ELR (cell line): ENCODE measurements at places on chromosomes 16 and 17.

- DNase-seq: peak; percentile 16
These were observed 58.3 kb upstream of the CIBAR2 start for GRCh38 chr16:85170590-85171003.

DNA sequence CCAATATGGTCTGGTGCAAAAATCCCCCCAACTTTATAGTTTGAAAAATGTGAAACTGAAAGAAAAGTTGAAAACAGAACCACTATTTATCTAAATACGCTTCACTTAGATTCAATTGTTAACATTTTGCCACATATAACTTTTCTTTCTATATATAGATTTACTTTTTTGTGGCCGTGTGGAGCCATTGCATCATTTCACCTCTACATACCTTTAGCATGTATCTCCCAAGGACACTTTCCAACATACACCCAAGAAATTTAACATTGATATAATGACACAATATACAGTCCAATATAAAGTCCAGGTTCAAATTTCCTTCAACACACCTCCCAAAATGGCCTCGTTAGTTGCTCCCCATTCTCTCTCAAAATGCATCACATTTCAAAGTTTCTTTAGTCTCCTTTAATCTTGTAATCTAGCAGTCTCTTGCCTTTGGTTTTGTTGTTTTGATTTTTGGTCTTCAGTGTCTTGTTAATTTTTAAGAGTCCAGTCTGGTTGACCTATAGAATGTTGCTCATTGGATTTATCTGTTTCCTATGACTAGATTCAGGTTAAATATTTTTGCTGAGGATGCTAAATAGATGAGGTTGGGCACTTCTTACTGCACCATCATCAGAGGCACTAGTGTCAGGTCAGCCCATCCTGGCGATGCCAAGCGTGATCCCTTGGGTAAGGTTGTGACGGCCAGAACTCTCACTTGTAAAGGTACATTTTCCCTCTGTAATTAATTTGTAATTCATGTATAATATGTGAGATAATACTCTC, 64.3 kb upstream of the BCAR1 start:
- no peak for DNase-seq

- DNase-seq: no peak
These were observed 7.2 kb downstream of the EVPL start for GRCh38 chr17:76019833-76020467.

DNA sequence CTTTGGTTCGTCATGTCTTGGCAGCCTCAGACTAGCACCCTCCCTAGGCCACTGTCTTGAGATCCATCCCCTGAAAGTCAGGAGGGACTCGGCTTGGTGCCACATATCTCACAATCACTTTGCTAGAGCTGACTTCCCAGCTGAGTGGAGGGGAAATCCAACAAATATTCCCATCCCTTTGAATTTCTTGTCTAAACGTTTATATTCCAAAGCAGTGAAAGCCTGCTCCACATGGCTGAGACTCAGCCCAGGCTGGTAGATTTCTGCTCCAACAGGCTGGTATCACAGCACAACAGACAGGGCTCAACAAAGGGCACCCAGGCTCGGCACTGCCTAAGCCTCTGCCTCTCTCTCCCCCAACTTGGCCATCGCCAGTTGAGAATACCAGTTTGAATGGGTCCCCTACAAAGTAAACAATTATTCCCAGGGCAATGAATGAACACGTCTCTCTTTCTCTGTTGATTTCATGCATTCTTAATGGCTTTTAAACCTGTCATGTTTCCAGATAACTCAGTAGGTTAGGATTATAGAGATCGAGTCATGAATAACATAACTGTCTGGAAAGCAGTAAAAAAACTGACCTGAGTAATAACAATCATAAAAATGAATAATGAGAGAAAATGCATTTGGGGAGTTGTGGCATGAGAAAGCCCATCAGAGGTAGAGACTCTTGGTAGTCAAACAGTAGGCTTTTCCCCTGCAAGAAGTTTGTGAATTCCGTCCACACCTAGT, 1.0 kb downstream of the KRT13 start:
- no peak for DNase-seq

DNA sequence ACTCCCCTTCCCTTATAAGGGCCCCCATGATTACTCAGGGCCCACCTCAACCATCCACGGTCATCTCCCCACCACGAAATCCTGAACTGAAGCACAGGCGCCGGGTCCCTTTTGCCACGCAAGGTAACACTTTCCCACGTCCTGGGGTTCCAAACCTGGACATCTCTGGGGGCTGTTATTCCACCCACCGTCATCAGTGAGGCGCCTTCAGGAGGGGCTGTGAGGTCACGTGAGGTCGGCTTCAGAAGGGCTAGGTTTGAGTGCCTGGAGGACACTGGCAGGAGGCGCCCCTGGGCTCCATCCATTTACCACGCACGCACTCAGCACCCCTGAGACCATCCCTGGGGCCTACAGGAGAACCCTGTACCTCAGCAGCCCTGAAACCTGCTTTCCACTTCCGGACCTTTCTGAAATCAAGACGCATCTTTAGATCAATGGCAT, 4.1 kb downstream of the CD2BP2 start:
- no peak for DNase-seq

DNA sequence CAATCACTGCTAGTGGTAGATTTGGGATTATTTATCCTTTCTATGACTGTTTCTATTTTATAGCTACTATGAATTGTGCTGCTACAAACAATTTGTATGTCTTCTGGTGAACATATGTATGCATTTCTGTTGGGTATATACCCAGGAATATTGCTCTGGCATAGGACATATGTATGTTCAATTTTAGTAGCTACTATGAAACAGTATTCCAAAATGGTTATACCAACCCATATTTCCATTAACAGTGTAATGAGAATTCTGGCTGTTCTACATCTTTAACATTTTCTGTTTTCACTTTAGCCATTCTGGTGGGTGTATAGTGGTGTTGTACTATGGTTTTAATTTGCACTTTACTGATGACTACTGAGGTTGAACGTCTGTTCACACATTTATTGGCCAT, 57.6 kb upstream of the NACA2 start:
- DNase-seq: no peak

- DNase-seq: no peak
These were observed 62.3 kb downstream of the WNT3 start for GRCh38 chr17:46756081-46756735.

DNA sequence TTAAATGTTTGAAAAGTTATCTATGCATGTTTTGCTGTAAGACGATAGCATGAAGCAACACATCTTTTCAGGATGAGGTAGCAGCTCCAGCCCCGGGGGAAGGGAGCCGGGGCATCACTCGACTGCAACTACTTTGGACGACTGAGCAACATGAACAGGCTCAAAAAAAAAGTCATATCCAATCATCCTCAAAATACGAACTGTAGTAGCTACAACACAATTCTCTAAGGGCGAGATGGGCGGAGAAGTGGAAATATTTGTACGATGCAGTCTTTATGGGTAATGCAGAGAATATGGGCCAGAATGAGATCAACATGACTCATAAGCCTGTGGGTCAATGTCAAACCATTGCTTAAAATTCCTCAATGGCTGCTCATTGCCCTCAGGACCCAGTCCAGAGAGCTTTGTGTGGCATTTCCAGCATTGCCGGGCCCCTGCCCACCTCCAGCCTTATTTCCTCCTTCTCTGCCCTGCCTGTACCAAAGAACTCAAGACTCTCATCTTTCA, 17.7 kb upstream of the SMURF2 start:
- peak; percentile 100 for DNase-seq

GRCh38 chr17:67336859-67337258, 29.5 kb downstream of the PSMD12 start:
- no peak for DNase-seq

GRCh38 chr16:59697761-59698160, 963.6 kb upstream of the GOT2 start:
- DNase-seq: no peak

- peak; percentile 86 for DNase-seq
These were observed 58.6 kb upstream of the TNRC6A start for GRCh38 chr16:24670623-24671454.

DNA sequence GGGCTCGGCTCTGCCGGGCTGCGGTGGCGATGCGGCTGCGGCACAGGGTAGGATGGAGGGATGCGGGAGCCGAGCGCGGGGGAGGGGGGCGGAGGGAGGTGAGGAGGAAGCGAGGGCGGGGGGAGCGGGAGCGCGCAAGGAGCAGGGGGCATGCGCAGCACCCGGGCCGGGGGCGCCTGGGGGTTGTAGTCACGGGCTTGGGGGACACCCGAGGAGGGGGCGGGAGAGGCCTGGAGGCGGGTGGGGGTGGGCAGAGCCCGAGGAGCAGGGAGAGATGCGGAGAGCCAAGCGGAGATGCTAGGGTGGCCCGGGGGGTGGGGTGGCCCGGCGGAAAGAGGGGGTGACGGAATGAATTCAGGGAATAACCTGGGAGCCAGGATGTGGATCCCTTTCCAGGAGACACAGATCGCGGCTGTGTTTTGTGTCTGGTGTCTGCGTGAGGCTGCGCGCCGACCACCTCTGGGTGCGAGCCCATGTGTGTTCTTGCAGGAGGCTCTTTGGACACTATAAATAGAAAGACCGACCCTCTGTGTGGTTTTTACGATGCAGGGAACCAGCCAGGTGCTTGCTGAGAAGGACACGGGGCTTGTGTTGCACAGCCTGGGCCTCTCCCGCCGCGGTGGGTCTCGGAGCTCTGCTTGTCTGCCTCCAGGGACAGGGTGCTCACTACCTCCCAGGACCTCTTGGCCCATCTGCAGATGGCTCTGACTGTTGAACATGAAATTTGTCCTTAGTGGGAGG, at the start of gene STX1B:
TSS of gene STX1B (minus strand) at position 54 of the 741 bp plus-strand sequence. CDS start 242 bp downstream, outside the sequence.
- DNase-seq: peak; percentile 49

GRCh38 chr17:41020336-41020735, 6.7 kb downstream of the KRTAP1-5 start:
- no peak for DNase-seq

- DNase-seq: no peak
These were observed at the start of gene ELMO3 for GRCh38 chr16:67199011-67199807. ELMO3 (plus strand) TSS chr16:67199131; CDS start chr16:67199327, 196 bp downstream.

DNA sequence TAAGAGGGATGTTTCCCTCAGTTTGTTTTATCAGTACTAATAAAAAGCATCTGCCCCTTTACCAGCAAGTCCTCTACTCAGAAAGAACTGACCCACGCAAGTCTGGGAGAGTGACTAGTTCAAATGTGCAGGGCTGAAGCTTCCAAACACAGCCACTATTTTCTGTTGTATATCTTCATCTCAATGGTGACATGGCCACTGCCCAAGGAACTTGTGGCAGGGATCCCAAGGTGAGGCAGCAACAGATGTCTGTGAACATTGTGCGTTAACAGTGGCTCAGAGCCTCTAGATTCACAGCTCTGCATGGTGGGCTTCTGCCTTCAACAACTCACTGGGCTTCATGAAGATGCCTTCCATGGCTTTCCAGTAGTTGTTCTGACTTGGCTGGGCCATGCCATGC, 3.7 kb upstream of the BLTP2 start:
- no peak for DNase-seq

- DNase-seq: no peak
These were observed 63.7 kb upstream of the LYRM9 start for GRCh38 chr17:27956601-27957445.

GRCh38 chr17:15479703-15480102, 12.3 kb upstream of the CDRT4 start:
- DNase-seq: peak; percentile 58

DNA sequence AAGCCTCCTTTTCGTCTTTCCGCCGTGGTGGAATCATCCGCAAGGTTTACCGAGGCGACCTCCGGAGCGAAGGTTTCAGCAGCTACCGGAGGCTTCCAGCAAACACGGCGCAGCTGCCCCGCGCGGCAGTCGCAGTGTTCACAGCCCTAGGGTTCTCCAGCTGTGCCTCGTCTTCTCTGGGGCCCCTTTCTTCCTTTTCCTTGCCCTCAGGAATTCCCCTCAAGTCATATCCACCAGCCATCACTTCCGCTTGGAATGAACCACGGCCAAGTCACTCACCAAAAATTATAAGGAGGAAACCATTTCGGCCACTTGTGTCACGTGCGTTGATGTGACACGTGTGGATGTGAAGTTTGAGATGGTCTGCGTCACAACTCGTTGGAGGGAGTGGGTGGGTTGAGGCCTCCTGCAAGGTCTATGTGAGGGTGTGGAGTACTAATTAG, 636 bp upstream of the ERN1 start:
- peak; percentile 97 for DNase-seq

GRCh38 chr16:17177959-17178905, 292.5 kb downstream of the XYLT1 start:
- DNase-seq: peak; percentile 7

- DNase-seq: peak; percentile 97
These were observed 94.9 kb downstream of the ANKRD11 start for GRCh38 chr16:89395150-89396142.

GRCh38 chr17:34638526-34639260, 59.3 kb downstream of the TMEM132E start:
- DNase-seq: no peak

GRCh38 chr16:68450741-68451255, 2.5 kb upstream of the SMPD3 start:
- DNase-seq: peak; percentile 16

GRCh38 chr16:68382296-68382718, 66.0 kb downstream of the SMPD3 start:
- no peak for DNase-seq

DNA sequence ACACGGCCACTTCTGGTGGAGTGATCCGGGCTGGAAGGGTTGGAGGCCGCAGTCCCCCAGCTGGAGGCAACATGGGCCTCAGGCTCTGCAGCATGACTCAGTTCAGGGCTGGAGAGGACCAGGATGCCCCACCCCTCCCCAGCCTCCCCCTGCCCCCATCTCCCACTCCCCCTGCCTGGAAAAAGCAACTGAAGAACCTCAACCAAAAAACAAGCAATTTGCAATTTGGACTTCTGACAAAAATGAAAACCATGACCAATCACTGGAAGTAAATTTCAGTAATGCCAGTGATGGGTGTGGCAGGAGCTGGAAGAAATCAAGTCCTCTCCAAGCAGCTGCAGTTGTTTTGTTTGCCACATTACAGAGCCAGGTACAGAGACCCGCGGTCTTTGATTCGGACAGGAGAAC, 6.6 kb upstream of the MIF4GD start:
- DNase-seq: peak; percentile 21

- DNase-seq: no peak
These were observed 4.7 kb upstream of the MYH1 start for GRCh38 chr17:10523064-10523463.

- no peak for DNase-seq
These were observed 24.1 kb downstream of the SDR42E1 start for GRCh38 chr16:81987121-81987520.

GRCh38 chr17:63035271-63035670, 69.2 kb downstream of the TANC2 start:
- peak; percentile 85 for DNase-seq

- no peak for DNase-seq
These were observed 58.0 kb downstream of the NUP88 start for GRCh38 chr17:5361426-5361825.

DNA sequence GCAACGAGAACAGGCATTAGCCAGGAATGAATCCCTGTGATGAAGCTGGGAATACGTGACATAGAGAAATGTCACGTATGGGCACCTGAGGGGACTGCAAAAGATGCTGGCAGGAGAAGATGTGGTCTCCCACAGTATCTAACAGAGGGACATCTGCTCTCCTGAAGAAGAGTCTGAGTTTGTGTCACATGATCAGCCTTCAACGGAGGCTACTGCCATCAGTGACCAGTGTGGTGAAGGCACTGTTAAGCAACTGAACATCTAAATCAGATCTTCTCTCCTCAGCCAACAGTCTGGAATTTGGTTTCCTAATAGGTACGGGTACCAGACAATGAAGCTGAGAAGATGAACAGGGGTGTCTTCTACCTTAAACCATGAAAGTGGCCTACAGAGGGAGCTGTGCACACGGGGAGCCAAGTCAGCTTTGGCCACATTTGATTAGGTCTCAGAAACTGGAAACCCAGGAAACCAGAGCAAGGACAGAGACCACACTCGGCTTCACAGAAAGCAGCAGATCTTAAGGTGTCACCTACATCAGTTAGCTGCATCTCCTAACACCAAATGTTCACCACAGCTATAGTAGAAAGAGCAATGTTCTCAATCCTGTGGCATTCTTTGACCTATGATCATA, 41.8 kb downstream of the BRD7 start:
- DNase-seq: peak; percentile 58
